Mucosa of gallbladder (tissue), 1 donor: ENCODE measurements at places on chromosomes 6 and 20. TPM values are rescaled to one million over a fixed set of nuclear protein-coding genes. Genes with fewer than 3 reads are reported as not detected.
A peak's percentile ranks its signal among the peaks of the same experiment; 100 is the strongest.

GRCh38 chr6:83514866-83515466 is 2.6 kb downstream of the PRSS35 start:
- DNase-seq, result peak; percentile 47

SLC32A1 gene
- not detected for total RNA-seq

PRPH2 gene
- 1.7 TPM for total RNA-seq

- no peak for DNase-seq
Observed at GRCh38 chr6:130615816-130616215, 211.4 kb upstream of the SMLR1 start.

PCIF1 gene
- total RNA-seq, result 29.3 TPM
